GM13977 (cell line): ENCODE measurements at places on chromosomes 7 and 10.

DNA sequence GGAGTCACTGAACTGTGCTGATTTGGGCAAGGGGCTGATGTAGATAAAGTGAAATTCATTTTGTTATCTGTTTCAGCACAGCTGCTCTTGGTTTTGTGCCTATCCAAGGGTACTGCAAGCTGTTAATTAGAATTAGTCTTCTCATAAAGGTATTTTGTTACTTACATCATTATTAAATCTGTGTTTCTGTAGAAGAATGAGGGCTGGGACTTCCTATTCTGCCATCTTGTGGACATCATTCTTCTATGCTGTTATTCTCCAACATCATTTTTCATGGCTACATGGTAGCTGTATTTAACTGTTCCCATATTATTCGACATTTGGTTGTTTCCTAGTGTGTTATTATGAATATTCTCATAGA lies 76.2 kb upstream of the CCDC71L start:
- DNase-seq: no peak

- no peak for DNase-seq
These were observed 23.0 kb upstream of the FAM133B start for GRCh38 chr7:92613214-92613613.

GRCh38 chr7:17526621-17527020 lies 228.2 kb downstream of the AHR start:
- no peak for DNase-seq

DNA sequence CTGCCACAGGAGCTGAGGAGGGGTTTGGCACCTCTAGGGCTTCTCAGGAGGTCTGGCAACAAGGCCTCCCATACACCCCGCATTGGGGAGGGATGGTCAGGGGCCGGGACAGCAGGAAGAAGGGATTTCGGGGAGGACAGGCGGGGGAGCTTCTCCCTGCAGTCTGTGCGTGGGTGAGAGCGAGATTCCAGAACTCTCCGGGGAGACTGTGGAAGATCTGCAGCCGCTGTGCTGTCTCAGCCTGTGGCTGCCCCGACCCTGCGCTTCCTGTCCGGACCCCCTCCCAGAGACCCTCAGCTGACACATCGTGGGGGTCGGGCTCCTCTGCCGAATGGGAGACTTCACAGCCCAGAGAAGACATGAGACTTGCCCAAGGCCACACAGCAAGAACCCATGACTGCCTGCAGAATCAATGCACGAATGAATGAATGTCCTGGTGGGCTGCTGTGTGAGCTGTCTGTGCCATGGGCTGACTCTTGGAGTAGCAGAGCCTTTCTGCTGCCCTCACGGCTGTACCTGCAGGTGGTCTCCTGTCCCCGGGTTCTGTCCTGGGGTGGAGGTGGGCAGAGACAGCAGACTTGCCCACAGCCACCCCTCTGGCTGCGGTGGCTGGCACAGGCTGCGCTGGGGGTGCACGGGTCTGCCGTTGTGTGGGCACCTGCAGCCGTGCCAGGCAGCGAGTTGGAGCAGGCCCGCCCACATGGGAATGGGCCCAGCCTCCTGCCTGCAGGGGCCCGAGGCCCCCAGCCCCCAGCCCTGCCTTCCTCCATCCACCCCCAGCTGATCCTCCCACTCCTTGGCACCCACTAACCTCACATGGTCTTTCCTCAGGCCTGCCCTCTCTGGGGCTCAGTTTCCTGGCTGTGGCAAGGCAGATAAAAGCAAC lies 16.3 kb upstream of the LFNG start:
- no peak for DNase-seq

DNA sequence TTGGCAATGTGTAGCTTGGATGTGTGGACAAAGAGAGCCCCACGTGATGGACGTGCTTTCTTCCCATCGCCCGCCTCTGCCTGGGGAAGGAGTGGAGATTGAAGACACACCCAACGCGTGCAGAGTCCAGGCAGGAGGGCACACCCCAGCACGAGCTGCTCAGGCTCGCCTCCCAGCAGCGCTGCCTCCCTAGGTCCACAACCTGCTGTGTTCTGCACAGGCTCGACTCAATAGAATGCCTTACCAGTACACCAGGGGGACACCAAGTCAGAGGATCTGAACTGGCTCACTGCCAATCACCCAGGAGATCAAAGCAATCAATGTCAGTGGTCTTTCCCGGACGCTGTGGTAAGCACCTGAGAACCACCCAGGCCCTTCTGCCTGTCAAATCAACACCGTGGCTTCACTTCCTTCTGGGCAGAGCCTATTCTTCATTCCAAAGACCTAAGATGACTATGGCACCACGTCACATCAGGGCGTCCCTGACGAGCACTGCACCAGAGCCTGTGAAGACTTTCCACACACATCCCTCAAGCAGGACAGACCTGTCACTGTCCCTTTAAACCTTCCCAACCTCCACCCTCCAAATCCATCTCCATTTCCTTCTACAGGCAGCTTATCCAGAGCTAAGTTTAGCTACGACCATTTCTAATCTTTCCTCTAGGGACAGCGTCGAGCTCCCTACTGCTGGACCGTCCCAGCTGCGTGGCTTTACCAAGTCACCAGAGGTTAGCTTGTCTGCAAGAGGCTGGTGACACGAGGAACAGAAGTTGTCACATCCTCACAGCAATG lies 72.3 kb downstream of the AMZ1 start:
- no peak for DNase-seq

- DNase-seq: no peak
These were observed 122.9 kb upstream of the PPP2R2D start for GRCh38 chr10:131777921-131778320.

GRCh38 chr10:125881192-125881591 lies at the start of gene DHX32:
Gene DHX32, minus strand, starts transcription at chr10:125881292. Its CDS starts 468 bp downstream, at chr10:125880824.
- DNase-seq: no peak

GRCh38 chr10:110175406-110175805 lies 32.0 kb upstream of the MXI1 start:
- DNase-seq: no peak

DNA sequence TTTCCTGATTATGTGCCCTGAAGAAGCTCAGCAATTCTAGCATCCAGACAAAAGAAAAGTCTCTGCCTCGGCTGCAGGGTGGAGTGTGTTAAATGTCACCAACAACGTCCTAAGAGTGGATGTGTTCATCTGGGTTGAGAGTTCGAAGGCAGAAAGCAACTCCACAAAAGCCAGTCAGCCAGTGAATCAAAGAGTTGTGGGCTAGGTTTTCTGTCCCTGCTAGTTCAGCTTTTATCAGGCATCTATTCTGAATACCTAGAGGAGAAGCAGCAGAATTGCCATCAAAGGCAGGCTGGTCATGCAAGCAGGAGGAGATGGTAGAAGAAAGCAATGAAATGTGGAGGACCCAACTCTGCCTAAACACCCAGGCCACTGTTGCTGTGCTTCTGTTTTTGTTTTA lies 205.2 kb downstream of the KLF6 start:
- DNase-seq: no peak

DNA sequence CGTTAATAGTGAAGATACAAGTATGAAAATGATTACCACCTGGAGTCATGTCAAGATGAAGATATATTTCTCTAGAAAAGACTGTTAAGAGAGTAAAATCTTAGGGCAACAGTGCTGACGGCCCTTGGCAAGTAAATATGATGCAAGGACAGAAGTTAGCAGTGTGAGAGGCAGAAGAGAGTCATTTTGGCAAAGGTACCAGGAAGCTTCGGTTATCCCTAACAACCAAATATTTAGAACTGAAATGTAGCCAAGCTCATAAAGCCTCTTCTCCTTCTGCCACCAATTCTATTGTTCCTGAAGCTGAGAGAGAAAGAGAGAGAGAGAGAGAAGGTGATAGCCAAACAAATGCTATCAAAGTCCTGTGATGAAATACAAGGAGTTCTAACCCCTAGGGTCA lies 109.6 kb downstream of the MACC1 start:
- no peak for DNase-seq

GRCh38 chr10:27701938-27702537 lies 43.6 kb downstream of the MKX start:
- DNase-seq: no peak

DNA sequence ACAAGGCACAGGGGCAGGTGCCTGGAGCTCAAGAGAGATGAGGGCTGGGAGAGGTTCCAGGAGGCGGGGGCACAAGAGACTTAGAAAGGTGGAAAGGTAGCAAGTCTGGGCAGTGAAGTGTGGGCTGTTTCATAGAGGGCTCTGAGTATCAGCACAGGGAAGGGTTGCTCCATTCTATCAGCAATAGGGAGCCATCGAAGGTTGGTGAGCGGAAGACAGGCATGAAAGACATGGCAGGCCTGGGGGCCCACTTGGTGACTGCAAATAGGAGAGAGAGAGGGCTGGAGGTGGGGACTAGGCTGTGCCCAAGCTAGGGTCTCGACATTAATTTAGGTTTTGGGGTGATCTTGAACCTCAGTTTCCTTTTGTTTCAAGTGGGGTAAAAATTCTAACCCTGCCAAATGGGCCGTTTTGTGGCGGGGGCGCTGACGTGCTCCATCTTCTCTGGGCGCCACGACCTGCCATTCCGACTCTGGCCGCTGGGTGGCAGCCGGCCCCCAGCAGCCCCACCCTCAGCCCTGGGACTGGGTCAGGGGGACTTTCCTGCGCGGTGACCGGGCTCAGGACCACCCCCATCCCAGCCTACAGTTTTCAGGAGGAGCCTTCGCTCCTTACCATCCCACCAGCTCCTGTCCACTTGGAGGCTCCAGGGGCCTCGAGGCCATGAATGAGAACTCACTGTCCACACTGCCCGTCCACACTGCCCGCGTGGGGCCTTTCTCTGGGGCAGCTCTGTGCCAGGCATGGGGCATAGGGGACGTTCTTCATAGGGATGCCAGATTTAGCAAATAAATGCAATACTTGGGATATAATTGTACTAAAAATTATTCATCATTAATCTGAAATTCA lies 37.2 kb upstream of the PCBD1 start:
- DNase-seq: peak; percentile 81

DNA sequence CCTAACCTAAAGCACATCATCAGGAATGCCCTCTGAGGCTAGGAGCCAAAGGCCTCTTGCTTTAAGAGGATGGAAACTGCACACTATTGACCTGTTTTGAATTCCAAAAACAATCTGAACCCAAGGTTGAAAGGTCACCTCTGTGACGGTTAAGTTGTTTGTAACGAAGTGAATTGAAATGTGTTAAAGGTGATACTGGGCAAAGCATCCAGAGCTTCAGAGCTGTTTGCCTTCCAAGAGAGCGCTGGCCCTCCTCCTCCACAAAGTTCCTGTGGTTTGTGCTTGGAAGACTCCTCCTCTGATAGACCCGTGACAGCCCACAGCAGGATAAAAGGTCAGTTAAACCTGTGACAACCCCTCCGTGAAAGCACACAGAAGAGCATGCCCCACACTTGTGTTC lies 133.7 kb upstream of the CTTNBP2 start:
- DNase-seq: no peak

- DNase-seq: no peak
These were observed 371.1 kb upstream of the NFE2L3 start for GRCh38 chr7:25780904-25781303.

DNA sequence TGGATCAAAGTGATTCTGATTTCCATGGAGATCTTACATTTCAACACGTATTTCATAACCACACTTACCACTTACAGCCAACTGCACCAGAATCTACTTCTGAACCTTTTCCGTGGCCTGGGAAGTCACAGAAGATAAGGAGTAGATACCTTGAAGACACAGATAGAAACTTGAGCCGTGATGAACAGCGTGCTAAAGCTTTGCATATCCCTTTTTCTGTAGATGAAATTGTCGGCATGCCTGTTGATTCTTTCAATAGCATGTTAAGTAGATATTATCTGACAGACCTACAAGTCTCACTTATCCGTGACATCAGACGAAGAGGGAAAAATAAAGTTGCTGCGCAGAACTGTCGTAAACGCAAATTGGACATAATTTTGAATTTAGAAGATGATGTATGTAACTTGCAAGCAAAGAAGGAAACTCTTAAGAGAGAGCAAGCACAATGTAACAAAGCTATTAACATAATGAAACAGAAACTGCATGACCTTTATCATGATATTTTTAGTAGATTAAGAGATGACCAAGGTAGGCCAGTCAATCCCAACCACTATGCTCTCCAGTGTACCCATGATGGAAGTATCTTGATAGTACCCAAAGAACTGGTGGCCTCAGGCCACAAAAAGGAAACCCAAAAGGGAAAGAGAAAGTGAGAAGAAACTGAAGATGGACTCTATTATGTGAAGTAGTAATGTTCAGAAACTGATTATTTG lies 15.3 kb downstream of the HNRNPA2B1 start:
- DNase-seq: no peak

DNA sequence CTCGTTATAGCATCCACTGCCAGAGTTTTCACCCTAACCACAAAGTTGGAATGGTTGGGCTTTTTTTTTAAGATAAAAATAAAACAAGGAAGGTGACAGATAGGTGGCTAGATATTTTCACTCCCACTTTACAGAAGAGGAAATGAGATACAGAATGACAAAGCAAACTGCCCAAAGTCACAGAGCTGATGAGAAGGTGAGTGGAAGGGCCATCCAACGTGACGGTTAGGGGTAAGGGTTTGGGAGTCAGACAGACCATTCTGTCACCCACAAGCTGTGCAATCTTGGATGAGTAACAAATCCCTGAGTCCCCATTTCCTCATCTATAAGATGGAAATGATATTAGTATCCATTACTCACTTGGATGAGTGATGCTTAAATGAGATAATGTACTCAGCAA lies 106.9 kb upstream of the PDLIM1 start:
- DNase-seq: no peak

GRCh38 chr10:93075369-93076221 lies 1.9 kb downstream of the CYP26A1 start:
- peak; percentile 62 for DNase-seq

- no peak for DNase-seq
These were observed 70.0 kb upstream of the AGBL3 start for GRCh38 chr7:134916171-134916883.

GRCh38 chr7:123528265-123528664 lies 6.1 kb downstream of the IQUB start:
- no peak for DNase-seq

- no peak for DNase-seq
These were observed 612.6 kb downstream of the AUTS2 start for GRCh38 chr7:70210936-70211310.

DNA sequence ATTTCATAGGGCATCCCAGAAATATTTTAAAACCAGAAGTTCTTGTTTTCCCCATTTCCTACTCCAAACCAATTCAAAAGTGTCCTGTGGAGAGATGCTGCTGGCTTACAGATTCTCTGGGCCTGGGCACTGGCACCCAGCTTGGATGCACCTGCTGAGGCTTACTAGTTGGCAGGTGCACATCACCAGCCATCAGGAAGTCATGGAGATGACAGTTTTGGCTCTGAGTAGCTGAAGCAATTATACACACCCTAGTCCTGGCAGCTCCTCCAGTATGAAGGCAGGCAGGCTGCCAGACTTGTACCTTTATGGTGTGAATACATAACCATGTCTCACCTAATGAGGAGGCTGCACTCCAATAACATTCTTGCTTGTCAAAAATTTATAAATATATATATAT lies 276.6 kb upstream of the GHITM start:
- no peak for DNase-seq

DNA sequence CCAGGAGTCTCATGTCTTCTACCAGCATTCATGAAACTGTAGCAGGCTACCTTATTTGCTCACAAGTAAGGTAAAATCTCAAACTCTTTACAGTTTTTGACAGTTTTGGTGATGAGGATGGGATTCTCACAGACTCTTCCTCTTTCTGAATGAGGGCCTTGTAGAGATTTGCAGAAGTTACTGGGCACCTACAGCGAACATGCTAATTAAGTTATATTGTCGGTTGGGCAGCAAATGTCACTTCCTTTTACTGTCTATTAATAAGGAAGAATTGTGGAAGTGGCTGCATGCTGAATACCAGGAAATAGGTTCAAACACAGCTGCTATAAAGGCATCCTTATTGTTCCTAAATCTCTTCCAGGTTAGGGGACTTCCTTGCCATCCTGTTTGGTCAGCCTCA lies 189.6 kb downstream of the DNAJC1 start:
- DNase-seq: no peak
